COLO829 (cell line): ENCODE measurements at places on chromosomes 11 and 22.

DNA sequence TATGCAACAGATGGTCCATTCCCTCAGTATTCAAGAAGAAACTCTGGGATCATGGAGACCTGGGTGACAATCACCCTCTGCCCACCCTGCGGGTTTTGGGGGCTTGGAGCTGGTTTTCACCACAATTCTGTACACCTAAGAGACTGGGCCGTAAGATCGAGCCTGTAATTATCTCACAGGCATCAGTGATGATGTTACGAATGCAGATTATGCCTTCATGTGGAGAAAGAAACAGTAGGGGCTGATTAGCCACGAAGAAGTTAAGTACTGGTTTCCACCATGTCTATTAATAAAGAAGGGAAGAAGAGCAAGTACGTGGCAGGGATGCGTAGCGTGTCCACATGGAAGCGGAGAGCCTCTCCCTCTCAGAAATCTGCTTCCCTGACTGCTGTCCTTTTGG, 5.3 kb upstream of the EFCAB6 start:
- DNase-seq: no peak

- DNase-seq: no peak
Observed at GRCh38 chr11:92449780-92450179, 225.2 kb downstream of the FAT3 start.

- no peak for DNase-seq
Observed at GRCh38 chr11:111426617-111427016, 47.5 kb upstream of the POU2AF1 start.

DNA sequence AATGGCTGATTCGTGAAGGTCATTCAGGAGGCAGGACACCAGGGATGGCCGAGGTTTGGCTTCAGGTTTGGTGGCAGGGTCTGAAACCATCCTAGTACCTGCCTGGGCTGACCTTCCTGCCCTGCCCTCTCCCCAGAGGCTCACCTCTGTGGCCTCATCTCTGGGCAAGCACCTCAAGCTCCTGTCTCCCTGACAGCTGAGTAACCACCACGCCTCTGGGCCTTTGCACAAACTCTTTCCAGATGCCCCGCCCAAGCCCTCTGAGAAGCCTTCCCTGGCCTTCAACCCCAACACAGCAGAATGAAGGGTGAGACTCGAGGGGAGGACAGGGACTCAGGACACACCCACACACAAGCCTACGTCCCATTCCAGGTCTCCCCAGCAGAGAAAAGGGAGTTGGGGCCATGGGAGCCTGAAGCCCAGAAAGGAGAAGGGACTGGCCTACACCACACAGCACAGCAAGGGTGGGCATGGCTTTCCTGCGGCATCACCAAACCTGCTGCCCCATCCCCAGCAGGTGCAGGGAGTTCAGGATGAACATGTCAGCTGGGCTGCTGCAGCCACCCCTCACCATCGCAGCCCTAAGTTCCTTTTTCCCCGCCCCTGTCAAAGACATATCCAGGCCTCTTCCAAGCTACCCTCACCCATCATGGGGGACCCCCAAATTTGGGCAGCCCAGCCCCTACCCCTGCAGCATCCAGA, 2.4 kb downstream of the SHISA8 start:
- DNase-seq: no peak

GRCh38 chr11:8288824-8289491, 25.3 kb upstream of the LMO1 start:
- DNase-seq: no peak
